KBM-7 (cell line): ENCODE measurements at places on chromosomes 6 and 20.

GRCh38 chr20:20712004-20712473, 405 bp downstream of the RALGAPA2 start:
- no peak for DNase-seq

DNA sequence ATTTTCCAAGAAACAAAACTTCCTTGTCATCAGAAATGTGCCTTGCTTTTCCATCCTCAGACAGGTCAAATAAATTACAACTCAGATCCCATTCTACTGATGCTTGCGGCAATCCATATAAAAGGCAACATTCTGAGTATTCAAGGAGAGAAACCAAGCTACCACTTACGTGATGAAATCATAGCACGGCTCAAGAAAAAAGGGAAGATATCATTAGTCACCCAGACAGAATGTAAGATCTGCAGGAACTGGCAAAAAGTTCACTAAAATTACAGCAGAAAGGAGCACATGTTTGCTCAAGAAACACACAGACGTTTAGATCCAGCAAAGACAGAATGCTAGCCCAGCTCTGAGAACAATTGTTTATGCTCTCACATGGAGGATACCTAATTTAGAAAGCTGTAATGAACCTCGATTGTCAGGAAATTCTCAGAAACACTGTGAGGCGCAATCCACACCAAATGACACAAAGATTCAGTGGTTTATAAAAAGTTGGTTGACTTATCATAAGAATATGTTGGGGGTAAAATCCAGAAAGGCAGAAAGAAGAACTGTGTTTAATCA, 304.2 kb downstream of the ADGRG6 start:
- DNase-seq, result no peak

DNA sequence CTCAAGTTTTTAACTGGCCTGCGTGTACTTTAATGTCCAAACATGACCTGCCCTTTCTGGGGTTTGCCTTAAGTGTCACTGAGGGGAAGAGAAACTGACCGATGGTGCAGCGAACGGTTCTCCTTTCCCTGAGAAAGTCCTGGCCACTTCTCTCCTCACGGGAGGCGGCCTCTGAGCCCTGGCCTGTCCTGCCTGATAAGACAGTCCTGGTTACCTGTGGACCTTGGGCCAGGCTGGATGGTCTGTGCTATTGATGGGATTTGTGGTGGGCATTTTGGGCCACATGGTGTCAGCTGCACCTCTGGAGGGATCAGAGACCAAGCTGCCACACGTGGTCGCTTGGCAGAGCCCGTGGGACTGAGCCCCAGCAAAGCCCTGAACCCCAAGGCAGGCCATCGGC, 11.6 kb upstream of the NTSR1 start:
- DNase-seq, result no peak

GRCh38 chr6:134725590-134725989, 224.3 kb downstream of the ALDH8A1 start:
- no peak for DNase-seq

GRCh38 chr6:69216127-69216526, 580.7 kb downstream of the LMBRD1 start:
- no peak for DNase-seq

- no peak for DNase-seq
These were observed 313.6 kb downstream of the TBC1D32 start for GRCh38 chr6:121020656-121021055.

DNA sequence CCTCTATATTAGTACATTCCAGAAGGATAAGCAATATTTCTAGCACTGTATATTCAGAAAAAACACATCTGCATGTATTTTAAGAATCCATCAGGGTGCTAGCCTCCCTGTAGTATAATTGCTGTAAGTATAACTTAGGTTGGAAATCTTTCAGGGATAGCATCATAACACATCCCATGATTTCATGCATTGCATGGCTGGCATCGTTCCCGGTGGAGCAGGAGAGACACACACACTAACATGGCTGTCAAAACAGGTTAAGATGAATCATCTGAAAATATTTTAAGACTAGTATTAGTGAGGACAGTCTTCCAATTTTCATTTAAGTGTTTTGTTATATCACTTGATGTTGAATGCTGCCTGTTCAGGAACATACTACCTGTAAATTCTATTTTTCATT, 32.1 kb upstream of the CENPW start:
- DNase-seq, result no peak

- DNase-seq, result peak; percentile 23
These were observed 1.7 kb downstream of the MUCL3 start for GRCh38 chr6:30942338-30943060.

DNA sequence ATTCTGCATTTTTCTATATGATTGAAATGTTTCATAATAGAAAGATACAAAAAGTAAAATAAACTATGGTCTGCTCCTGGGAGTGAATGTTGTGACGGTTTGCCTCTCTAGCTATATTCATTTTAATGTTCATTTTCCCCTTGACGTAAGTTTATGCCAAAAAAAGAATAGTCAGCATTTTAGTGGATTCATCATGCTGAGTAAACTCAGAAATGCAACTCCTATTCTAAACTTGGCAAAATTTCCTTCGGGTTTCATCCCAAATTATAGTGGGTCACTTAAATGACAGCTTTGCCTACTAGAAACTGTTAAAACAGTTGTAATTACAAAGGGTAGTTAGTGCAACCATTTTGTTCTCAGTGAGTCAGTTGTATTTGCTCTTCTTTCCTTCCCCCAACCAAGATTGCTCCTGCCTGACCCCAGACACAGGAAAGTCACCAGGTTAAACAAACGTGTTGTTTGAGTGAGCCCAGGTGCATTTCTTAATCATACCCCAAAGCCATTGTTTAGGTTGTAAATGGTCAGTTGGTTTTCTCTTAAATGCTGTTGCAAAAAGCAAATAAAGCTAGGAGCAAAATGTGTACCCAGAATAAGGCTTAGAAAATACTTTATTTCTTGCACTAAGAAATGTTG, 482.3 kb upstream of the SOX4 start:
- DNase-seq, result no peak

DNA sequence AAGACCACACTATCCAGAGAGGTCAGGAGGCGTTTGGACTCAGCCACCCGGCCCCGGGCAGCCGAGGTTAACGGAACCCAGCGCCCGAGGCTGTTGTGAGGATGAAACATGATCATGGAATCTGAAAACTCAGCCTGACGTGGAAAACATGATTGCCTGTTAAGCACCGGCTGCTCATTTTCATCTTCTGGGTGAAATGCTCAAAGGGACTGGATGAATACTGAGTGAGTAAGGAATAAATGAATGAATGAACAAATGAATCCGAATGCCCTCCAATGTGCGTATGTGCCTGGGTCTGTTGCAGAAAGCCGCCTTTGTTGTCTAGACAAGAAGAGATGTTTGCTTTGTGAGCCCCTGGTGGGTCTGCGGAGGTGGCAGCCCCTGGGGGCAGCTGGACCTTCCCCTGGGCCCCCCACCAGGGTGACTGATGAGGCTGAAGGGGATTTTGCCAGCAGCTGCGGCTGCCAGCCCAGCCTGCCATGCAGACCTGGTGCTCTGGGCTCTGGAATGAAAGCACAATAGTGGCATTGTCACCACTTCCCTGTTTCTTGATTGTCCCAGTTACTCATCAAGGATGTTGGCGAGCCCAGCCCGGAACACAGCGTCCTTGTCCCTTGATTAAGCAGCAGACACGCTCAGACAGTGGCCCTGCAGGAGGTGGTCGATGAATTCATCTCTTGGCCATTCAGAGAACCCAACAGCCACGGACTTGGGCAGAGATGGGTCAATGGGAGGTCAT, 211.1 kb downstream of the ANKRD60 start:
- DNase-seq, result no peak

DNA sequence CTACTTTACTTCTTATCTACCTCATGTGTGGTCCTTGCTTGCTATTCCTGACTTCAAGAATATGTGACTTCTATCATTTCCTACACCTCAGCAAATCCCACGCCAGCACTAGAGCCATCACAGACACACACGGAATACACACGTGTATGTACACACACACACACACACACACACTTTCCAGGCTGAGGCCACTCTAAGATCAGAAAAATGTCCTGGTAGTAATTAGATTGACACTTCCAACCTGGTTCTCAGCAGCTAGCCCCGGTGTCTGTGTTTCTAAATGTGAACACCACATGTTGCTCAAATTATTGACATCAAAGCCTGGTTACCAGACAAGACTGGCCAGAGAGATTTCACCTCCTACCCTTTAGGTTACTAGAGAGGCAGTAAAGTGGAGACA, 54.1 kb upstream of the SASH1 start:
- no peak for DNase-seq

GRCh38 chr6:147740326-147740725, 231.8 kb downstream of the SAMD5 start:
- no peak for DNase-seq

DNA sequence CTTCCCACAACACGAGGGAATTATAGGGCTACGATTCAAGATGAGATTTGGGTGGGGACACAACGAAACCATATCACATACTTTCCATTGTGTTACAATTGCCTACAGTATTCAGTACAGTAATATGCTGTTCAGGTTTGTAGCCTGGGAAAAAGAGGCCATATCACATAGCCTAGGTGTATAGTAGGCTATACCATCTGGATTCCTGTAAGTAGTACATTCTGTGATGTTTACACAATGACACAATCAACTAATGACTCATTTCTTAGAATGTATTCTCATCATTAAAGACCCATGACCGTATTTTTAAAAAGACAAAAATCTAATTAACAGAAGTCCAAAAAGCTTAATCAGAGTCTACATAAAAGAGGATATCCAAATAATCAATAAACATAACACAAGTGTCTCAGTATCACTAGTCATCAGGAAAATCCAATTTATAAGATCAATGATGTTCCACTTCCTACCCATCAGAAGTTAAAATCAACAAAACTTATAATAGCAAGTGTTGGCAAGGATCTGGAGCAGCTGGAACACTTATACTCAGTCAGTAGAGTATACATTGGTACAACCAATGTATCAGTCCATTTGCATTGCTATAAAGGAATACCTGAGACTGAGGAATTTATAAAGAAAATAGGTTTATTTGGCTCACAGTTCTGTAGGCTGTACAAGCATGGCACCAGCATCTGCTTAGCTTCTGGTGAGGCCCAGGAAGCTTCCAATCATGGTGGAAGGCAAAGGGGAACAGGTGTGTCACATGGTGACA, 215.9 kb downstream of the CLVS2 start:
- no peak for DNase-seq
